ENCODE measurements at places on chromosomes 4 and X.

- no peak for DNase-seq
Observed at GRCh38 chr4:139975830-139976272, 178.1 kb downstream of the MAML3 start.

DNA sequence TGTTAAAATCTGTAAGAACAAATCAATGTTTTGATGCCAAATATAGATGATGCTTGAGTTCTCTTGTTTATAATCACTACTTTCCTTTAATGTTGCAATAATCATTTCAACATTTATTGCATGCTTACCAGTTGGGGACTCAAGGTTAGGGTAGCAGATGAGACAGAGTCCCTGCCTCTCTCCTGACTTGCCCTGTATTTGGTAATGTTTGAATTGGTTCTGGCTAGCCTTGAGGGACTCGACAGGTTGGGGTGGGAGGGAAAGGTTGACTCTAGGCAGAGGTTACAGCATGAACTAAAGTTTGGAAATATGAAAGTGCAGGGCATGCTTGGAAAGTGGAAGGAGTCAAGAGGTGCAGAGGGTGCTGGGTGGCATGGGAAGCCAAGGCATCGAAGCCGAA, 2.0 kb downstream of the SEC24B start:
- no peak for DNase-seq

DNA sequence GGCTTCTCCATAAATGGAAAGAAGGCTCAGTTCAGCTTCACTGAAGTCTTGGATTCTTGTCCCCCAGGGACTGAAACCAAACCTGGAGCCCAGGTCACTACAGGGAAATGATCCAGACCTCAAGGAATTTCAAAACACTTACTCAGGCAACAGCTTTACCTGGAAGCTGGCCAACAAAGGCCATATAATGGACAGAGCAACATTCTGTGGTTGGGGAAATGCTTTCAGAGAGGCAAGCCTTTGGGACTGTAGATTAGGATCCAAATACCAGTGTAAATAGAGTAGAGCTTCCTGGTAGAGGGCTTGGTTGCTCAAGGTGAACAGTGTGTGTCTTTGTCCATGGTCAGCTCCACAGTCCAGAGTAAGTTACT, 57.0 kb upstream of the PROM1 start:
- no peak for DNase-seq

GRCh38 chrX:71493111-71493613, 39.7 kb upstream of the OGT start:
- no peak for DNase-seq

DNA sequence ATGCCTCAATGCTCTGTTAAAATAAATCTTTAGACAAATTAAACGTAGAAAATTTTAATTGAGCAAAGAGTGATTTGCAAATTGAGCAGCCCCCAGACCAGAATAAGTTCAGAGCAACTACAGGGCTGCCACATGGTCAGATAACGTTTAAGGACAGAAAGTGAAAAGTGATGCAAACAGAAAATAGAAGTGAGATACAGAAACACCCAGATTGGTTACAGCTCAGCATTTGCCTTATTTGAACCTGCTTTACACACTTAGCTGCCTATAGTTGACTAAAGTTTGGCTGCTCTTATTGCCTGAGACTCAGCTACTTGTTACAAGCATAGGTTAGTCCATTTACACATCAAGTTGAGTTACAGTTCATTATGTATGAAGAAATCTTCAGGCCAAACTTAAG, 1800.8 kb upstream of the PCDH10 start:
- no peak for DNase-seq

GRCh38 chr4:118904935-118905334, 16.3 kb downstream of the SYNPO2 start:
- no peak for DNase-seq

- no peak for DNase-seq
Observed at GRCh38 chrX:133177202-133177601, 41.0 kb downstream of the TFDP3 start.

DNA sequence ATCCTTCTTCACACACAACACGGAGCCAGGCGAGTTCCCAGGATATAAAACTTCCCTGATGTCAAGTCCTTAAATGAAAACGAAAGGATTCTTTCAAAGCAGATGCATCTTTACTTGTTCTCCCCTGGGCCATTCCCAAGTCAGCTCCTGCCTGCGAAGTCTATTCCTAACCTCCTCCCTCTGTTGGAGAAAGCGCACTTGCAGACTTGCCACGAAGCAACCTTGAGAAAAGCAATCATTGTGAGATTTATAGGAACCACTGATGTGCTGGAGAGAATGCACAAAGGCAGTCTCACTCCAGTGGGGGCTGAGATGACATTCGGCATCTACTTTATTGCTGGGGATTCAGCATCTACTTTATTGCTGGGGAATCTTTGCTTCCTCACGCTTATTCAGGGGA, 155.7 kb downstream of the NSUN7 start:
- DNase-seq, result no peak

- DNase-seq, result no peak
Observed at GRCh38 chr4:56986192-56986591, 7.5 kb downstream of the POLR2B start.

- DNase-seq, result no peak
Observed at GRCh38 chr4:87732033-87732765, 67.2 kb upstream of the IBSP start.

DNA sequence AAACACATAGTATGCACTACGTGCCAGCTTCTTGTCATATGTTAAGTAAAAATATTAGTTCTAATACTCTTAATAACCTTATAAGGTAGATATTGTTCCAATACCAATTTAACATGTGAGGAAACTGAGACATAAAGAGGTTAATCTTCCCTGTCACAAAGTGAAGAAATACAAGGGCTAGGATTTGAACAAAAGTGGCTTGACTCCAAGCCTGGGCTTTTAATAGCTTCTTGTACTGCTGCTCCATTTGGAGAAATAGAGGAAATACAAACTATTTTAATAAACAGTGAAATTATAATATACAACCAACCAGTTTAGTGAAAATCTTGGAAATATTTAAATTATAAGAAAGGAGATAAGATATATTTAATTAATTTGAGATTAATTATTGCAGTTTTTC, 33.2 kb downstream of the TLL1 start:
- DNase-seq, result no peak

DNA sequence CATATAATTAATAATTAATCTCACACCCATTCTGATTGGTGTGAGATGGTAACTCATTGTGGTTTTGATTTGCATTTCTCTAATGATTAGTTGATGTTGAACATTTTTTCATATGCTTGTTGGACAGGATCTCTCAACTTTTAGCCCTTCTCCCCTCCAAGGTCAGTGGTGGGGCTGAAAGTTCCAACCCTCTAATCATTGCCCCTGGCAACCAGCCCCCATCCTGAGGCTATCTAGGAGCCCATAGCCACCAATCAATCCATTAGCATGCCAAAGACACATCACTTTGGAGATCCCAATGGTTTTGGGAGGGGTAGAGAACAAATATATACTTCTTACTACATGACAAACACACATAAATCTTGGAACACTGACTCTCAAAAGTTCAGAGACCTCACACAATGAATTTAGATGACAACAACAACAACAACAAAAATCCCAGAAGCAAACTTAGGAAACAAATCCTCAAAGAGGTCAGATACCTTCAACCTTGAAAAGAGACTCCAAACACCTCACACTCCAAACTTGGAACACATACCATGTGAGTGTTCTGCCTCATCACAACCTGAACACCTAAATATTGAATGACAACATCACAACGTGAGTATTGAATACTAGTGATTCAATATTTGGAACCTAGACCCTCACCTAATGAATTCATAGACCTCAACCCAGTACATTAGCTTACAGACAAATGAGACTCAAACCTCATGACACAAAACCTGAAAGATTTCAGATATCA, 19.0 kb upstream of the PAGE4 start:
- DNase-seq, result no peak

DNA sequence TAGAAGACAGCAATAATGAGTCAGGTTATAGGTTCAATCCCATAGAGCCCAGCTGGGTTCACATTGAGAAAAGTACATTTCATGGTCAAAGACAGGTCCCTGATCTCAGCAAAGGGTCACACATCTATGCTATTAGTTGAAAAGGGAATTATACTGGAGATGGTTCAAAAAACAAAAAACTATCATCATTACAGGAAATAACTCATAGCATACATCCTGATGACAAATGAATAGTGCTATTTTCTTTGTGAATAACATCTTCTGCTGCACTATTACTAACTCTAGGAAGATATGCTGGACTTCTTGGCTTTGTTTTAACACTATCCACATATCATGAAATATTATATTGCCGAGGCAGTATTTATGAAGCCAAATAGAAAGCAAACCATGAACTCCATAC, 202.5 kb upstream of the MAB21L2 start:
- no peak for DNase-seq

DNA sequence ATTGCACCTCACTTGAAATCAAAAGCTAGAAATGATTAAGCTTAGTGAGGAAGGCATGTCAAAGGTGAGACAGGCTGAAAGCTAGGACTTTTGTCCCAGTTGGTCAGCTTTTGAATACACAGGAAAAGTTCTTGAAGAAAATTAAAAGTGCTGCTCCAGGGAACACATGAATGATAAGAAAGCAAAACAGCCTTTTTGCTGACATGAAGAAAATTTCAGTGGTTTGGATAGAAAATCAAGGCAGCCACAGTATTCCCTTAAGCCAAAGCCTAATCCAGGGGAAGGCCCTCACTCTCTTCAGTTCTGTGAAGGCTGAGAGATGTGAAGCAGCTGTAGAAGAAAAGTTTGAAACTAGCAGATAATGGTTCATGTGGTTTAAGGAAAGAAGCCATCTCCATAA, 150.8 kb downstream of the ADGRL3 start:
- DNase-seq, result no peak

- DNase-seq, result no peak
Observed at GRCh38 chrX:100674705-100675104, 30.7 kb downstream of the SRPX2 start.

DNA sequence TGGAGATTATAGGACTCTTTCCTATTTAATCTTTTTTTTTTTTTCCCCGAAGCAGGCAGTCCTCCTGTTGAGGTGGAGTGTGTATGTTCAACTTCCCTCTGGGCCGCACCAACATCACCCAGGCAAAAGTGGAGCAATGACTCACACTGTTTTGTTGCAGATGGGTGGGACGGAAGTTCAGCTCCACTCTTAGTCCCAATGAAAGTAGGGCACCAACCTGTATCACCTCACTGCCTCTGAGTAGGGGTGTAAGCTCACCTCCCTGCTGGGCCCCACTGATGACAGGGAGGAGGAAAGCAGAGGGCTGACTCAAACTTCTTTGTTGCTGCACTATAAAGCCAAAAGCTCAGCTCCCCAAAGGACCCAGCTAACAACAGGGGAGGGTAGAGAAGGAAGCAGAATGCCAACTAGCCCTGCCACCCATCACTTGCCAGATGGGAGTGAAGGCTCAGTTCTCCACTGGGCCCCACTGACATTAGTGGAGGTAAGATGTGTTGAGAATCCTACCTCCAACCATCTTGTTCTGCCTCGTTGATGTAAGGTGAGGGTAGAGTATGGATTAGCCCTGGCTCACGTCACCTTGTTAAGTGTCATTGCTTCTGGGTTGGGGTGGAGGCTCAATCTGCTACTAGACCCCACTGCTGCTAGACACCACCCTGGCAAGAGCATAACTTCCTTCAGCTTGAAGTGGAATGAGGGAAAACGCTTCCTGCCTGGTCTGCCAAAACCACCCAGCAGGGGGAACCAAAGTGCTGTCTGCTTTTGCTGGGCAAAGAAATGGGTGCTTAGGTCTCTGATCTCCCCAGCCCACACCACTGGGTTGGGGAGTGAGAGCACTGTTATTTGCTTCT, 14.1 kb downstream of the RPS6KA3 start:
- peak; percentile 15 for DNase-seq

GRCh38 chr4:8192748-8193738, 6.0 kb upstream of the SH3TC1 start:
- no peak for DNase-seq

- DNase-seq, result no peak
Observed at GRCh38 chrX:20132666-20133065, 9.0 kb downstream of the EIF1AX start.

Measured in substantia nigra (tissue), 51 donors.